EH (cell line): ENCODE measurements at places on chromosomes 16 and 17.

DNA sequence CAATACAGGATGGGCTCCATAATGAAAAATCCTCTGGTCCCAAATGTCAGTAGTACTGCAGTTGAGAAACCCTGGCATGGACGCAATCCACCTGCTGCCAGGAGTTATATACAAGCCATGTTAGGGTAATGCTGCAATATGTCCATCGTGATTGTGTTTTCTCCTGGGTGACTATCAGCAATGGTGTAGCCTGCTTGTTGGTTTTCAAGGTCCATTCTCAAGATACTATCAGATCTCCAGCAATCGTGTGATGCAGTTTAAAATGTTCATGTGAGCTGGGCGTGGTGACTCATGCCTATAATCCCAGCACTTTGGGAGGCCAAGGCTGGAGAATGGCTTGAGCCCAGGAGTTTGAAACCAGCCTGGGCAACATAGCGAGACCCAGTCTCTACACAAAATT is 24.0 kb downstream of the ABCC1 start:
- peak; percentile 69 for DNase-seq

- DNase-seq = peak; percentile 76
These were observed 89.7 kb downstream of the MARCHF10 start for GRCh38 chr17:62718429-62718828.

GRCh38 chr16:74224828-74225612 is 71.6 kb upstream of the PSMD7 start:
- DNase-seq = peak; percentile 32

- DNase-seq = no peak
These were observed 18.5 kb downstream of the MAPK8IP3 start for GRCh38 chr16:1724491-1724890.

- no peak for DNase-seq
These were observed 55.9 kb downstream of the DYNLRB2 start for GRCh38 chr16:80596507-80597207.

DNA sequence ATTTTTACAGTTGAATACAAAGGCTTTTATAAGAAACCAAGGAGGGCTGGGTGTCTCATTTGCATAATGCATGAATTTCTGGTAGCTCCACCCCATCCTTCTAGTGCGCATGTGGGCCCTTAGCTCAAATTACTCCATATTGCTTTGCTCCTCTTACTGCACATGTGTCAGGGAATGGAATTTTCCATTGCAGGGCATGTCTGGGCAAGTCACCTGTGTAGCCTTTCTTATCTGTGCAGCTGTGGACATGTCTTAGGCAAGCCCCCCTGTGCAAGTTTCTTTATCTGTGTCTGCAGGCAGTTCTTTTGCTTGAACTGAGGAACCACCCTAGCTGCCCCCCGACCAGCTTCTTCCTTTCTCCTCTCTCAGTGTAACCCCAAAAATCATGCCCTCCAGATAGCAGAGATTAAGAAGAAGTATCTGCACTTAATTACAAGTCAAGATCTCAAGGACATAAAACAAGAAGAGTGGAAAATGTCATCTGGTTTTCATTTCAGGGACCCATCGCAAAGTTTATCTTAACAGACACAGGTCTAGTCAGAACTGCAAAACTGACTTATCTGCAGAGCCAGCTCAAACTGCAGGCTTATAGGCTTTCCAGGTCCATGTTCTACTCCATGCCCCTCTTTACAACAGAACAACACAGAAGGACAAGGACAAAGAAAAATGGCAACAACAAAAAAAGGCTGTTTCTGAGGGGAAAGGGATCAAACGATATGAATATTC is 137.9 kb upstream of the HS3ST4 start:
- DNase-seq = peak; percentile 27

GRCh38 chr16:86635176-86635876 is 57.0 kb downstream of the FOXL1 start:
- DNase-seq = no peak

DNA sequence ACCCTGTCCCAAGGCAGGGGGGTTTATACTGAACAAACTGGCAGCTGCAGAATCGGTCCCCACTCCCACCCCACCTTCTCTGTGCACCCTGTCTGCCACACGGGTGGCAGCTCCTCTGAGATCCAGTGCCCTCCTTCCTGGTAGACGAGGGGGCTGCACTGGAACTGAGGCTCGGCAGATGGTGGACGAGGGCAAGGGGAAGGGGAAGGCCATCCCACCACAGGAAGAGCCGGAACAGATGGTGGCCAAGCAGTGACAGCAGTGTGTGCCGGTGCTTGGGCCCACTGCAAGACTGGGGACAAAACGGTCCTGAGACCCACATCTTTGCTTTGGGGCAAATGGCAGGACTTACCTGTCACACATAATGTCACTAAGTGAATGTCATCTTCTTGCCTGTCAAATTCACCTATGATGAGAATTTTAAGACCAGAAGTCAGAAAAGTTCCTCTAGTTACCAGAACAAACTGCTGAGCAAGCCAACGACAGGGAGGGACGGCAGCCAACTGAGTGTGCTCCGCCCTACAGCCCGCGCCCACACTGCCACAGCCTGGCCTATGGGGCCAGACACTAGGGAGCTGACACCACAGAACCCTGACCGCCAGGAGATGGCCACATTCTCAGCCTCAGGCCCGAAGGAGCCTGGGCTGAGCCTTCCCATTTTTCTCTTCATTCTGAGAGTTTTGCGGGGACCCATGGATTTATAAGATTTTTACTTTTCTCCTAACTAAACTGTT is 14.4 kb downstream of the NTAN1 start:
- peak; percentile 72 for DNase-seq

DNA sequence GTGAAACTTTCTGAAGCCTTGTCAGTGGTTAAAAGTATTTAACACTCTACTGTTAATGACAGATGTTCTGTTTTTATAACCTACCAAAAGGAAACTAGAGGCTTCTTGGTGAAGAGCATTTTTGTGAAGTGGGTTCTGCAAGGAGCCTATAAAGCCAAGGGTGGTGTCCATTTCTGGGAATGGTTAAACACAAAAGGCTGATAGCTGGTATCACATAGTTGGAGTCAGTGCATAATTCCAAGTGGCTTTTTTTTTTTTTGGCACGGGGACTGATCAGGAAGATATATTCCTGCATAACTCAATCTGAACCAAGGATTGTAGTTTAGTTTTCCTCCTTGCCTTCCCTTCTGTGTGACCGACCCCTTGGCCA is 27.6 kb upstream of the KPNB1 start:
- DNase-seq = peak; percentile 32

GRCh38 chr17:41421116-41421515 is 3.3 kb downstream of the KRT37 start:
- peak; percentile 87 for DNase-seq

DNA sequence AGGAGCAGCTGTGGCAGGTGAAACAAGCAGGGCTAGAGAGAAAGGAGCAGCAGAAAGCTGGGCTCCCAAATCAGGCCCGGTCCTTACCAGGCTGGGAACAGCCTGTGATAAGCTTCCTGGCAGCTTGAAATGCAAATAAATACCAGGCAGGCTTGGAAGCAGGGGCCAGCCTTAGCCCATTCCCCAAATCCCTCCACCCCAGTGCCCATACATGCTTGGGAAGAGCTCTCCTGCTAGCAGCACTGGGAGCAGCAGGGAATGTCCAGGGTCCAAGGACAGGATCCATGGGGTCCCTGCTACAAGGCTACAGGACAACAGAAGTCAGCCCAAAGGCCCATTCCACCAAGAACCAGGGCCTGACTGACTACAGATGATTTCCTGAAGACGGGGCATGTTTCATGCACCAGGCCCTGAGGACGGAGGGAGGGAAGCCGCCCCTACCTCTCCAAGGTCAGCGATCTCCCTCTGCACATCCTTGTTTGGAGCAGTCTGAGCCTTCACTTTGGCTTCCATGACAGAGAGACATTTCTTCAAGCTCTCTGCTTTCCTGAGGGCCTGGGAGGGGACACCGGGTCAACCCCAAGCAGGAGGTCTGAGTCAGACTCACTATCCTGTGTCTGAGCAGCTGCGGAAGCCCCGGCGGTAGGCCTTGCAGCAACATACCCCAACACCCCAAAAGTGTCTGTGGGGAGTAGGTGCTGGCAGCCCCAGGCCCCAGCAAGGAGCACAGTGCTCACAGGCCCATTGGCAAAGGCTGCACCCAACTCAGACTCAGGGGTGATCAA is 2.6 kb upstream of the EXOSC6 start:
- DNase-seq = peak; percentile 14

GRCh38 chr17:72215490-72215889 is 94.7 kb downstream of the SOX9 start:
- no peak for DNase-seq

GRCh38 chr17:45228763-45229539 is 7.3 kb downstream of the FMNL1 start:
- DNase-seq = peak; percentile 90

DNA sequence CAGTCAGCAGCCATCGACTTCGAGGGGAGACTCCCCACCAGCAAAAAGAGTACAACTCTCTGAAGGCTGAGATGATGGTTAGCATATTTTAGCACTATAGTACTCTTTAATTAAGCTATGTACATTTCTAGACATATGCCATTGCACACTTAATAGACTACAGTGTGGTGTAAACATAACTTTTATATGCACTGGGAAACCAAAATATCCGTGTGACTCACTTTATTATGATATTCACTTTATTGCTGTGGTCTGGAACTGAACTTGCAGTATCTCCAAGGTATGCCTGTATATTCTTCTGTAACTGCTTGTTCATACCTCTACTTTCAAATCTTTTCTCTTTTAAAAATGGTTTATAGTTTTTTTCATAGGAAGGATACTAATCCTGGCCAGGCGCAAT is 11.0 kb upstream of the NXPH3 start:
- DNase-seq = peak; percentile 26

DNA sequence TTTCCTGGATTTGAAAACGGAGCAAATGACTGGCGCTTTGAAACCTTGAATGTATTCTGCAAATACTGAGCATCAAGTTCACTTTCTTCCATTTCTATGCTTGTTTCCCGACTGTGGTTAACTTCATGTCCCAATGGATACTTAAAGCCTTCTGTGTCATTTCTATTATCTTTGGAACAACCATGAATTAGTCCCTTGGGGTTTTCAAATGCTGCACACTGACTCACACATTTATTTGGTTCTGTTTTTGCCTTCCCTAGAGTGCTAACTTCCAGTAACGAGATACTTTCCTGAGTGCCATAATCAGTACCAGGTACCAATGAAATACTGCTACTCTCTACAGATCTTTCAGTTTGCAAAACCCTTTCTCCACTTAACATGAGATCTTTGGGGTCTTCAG is 32.3 kb downstream of the BRCA1 start:
- DNase-seq = peak; percentile 47

GRCh38 chr16:70331588-70332358 is 14.9 kb upstream of the DDX19A start:
- DNase-seq = peak; percentile 22

GRCh38 chr17:63694950-63695773 is 4.8 kb downstream of the LIMD2 start:
- DNase-seq = no peak

GRCh38 chr17:2087597-2088211 is 32.8 kb downstream of the HIC1 start:
- peak; percentile 38 for DNase-seq

- DNase-seq = no peak
These were observed 162.6 kb downstream of the SDK2 start for GRCh38 chr17:73481676-73482075.

GRCh38 chr16:47622451-47623176 is 161.5 kb downstream of the PHKB start:
- no peak for DNase-seq

DNA sequence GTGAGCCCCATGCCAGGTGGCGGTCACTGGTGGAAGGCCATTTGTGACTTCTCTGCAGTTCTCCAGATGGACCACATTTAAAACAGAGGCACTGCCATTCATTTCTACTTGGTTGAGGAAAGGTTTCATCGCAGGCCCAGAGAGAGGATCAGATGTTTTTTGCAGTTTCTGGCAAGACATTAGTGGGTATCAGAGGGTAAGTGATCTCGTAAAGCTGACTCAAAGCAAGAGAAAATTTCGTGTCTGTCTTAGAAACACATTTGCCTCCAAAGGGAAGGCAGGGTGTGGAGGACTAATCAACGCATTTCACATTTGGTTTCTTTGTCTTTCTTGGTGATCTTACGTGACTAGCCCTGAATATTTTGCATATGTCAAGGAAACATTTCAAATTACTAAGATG is 81.8 kb downstream of the PRKCB start:
- no peak for DNase-seq

GRCh38 chr17:73776351-73777130 is 132.3 kb upstream of the SDK2 start:
- DNase-seq = no peak

- DNase-seq = peak; percentile 92
These were observed at the start of gene TMEM101 for GRCh38 chr17:44014437-44015172. TMEM101 (minus strand) TSS chr17:44014963; CDS start chr17:44014952, 11 bp downstream.

- no peak for DNase-seq
These were observed 37.9 kb upstream of the PIK3R6 start for GRCh38 chr17:8905331-8905730.

DNA sequence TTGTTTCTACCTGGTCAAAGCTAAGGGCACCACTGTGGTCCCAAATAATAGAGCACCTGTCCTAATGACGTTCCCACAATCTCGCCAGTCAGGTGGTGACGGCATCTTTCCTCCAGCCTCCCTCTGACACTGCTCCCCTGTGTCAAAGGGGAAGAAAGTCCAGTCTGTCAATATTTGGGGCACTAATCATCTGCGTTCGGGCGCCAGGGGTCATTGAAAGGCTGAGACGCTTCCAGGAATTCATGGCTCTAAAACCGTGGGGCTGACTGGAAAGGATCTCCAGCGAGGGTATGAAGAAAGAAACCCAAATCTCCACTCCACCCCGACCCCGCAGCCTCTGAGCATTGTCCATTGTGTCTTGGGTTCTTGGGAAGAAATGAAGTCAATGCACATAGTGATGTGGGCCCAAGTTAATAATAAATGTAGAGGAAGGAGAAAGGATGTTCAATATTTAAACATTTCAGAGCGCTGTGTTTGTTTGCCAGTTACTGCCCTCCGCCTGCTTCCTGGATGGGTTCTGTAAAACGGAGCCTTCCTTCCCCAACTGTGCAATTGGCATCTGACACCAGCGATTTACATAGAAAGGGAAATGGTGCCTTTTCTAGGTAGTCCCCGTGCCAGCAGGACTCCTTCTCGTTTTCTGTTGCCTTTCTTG is 103.2 kb downstream of the SOCS1 start:
- DNase-seq = no peak

DNA sequence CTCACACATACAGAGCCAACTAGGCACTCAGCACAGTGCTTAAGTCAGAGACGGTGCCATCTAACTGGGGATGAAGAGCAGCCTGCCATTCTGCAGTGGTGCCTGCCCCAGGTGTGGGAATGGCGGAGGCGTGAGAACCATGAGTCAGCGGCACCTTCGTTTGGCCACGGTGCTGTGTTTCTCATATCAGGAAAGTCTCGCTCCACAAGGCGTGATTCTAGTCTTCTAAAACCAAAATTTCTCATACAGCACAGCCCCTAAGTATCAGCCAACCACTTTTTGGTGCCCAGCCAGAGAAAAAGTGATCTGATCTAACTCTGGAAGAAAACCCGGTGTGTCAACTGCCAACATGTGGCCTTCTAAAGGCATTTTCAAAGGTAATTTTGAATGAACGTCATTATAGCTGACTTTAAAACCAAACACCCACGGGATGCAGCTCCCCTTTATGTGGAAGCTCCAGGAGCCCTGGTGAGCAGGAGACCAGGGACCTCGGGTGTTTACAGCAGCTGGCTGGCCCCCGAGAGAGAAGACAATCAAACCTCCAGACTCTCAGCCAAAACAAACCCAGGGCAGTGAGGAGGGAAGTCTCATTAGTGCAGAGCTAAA is 54.6 kb downstream of the ABCC12 start:
- DNase-seq = no peak

- no peak for DNase-seq
These were observed 180.5 kb downstream of the VPS53 start for GRCh38 chr17:534071-534691.

- peak; percentile 17 for DNase-seq
These were observed 573.4 kb downstream of the CDH13 start for GRCh38 chr16:83200005-83200779.
